Left kidney (tissue), 8 donors: ENCODE measurements at places on chromosomes 2 and 18. TPM values are rescaled to one million over a fixed set of nuclear protein-coding genes. Genes with fewer than 3 reads are reported as not detected.

Gene KCNG3
- polyA plus RNA-seq: 1.1 TPM

Gene PLEKHH2
- 66.9 TPM for polyA plus RNA-seq

Gene GALR1
- polyA plus RNA-seq: 0.15 TPM

Gene CXCR2
- polyA plus RNA-seq: 0.13 TPM

Gene CDH20
- 3.3 TPM for polyA plus RNA-seq

Gene ZNF804A
- 2.1 TPM for polyA plus RNA-seq

Gene MYO7B
- polyA plus RNA-seq: 22.8 TPM

Gene G6PC2
- 0.08 TPM for polyA plus RNA-seq

Gene CD8B2
- 0.23 TPM for polyA plus RNA-seq

Gene SERPINB7
- polyA plus RNA-seq: 1.0 TPM

Gene CFC1
- not detected for polyA plus RNA-seq

Gene SDC1
- polyA plus RNA-seq: 22.2 TPM

Gene DES
- polyA plus RNA-seq: 5.9 TPM

Gene SNTG2
- polyA plus RNA-seq: 3.2 TPM

Gene CNGA3
- polyA plus RNA-seq: not detected

Gene UCN
- polyA plus RNA-seq: 0.65 TPM

Gene SMC6
- 49.2 TPM for polyA plus RNA-seq

Gene KDM3A
- 70.1 TPM for polyA plus RNA-seq

Gene CD226
- 3.4 TPM for polyA plus RNA-seq

Gene LYG2
- polyA plus RNA-seq: 1.0 TPM

Gene ORC2
- 46.0 TPM for polyA plus RNA-seq

Gene C2orf15
- 12.8 TPM for polyA plus RNA-seq

Gene KLF7
- 25.7 TPM for polyA plus RNA-seq

Gene TCF23
- 0.50 TPM for polyA plus RNA-seq

Gene NDC80
- polyA plus RNA-seq: 43.4 TPM

Gene CFAP53
- polyA plus RNA-seq: 4.2 TPM

Gene TTC31
- 31.5 TPM for polyA plus RNA-seq

Gene UGT1A5
- not detected for polyA plus RNA-seq

Gene KLHL41
- 1.9 TPM for polyA plus RNA-seq

Gene VWC2L
- 0.18 TPM for polyA plus RNA-seq

Gene RUFY4
- polyA plus RNA-seq: 0.32 TPM

Gene LYPD6B
- 37.2 TPM for polyA plus RNA-seq

Gene MTX2
- polyA plus RNA-seq: 88.7 TPM

Gene PROM2
- polyA plus RNA-seq: 39.1 TPM

Gene DSG3
- polyA plus RNA-seq: not detected

Gene ZSWIM2
- not detected for polyA plus RNA-seq

Gene ARHGAP15
- polyA plus RNA-seq: 3.7 TPM

Gene HK2
- 12.1 TPM for polyA plus RNA-seq

Gene SERPINB4
- polyA plus RNA-seq: not detected

Gene KDSR
- polyA plus RNA-seq: 51.6 TPM
